Esophagus muscularis mucosa (tissue), 4 donors: ENCODE measurements at places on chromosomes 7 and 10. TPM values are rescaled to one million over a fixed set of nuclear protein-coding genes. Genes with fewer than 3 reads are reported as not detected.

- no peaks in the 10 kb centered on the region for H3K4me1 ChIP-seq
- H3K4me3 ChIP-seq, result no peak overlapping the region
- no peak for DNase-seq
- no peaks in the 10 kb centered on the region for H3K27me3 ChIP-seq
- H3K36me3 ChIP-seq, result no peaks in the 10 kb centered on the region
- no peak overlapping the region for H3K27ac ChIP-seq
These were observed 641.6 kb downstream of the SH2D4B start for GRCh38 chr10:81179324-81179723.

DNA sequence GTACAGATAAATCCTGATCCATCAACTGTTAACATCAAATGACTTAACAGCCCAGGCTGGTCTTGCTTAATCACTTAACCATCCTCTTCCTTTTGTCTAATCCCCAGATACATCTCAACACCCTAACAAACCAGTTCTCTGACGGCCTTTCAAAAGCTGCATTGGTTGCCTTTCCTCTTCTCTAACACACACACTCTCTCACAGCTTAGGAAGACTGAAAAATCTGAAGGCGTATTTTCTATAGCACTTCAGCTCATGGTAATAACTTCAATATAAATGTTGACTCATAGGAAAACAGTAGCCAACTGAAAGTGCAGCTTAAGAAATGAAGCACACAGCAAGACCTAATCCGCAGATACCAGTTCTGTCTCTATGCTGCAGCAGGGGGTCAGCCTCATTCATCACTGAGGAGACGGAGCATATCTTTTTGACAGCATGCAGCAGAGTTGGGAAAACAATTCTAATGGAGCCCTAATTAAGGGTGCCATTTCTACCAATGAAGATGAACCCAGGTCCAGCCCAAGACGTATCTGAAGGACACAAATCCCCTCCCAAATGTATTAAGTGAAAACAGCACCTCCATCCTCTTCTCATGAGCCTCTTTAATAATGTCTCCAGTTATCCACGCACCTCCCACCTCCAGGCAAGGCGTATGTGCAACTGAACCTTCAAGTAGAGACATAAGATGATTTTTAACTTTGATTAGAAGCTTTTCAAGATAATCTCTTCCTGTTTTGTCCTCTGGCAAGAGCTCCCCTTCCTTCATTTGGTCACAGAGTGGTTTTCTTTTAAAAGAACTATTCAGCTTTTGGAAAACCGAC is 211.7 kb upstream of the NFE2L3 start:
- H3K36me3 ChIP-seq, result no peaks in the 10 kb centered on the region
- no peak for DNase-seq
- peaks cover 23% of the 10 kb centered on the region for H3K27me3 ChIP-seq
- no peak overlapping the region for H3K27ac ChIP-seq
- H3K4me1 ChIP-seq, result no peaks in the 10 kb centered on the region

- H3K36me3 ChIP-seq, result no peaks in the 10 kb centered on the region
- H3K4me3 ChIP-seq, result no peak overlapping the region
- no peak overlapping the region for H3K27ac ChIP-seq
- H3K4me1 ChIP-seq, result no peaks in the 10 kb centered on the region
These were observed 34.6 kb downstream of the ANXA8 start for GRCh38 chr10:47449102-47449978.

DNA sequence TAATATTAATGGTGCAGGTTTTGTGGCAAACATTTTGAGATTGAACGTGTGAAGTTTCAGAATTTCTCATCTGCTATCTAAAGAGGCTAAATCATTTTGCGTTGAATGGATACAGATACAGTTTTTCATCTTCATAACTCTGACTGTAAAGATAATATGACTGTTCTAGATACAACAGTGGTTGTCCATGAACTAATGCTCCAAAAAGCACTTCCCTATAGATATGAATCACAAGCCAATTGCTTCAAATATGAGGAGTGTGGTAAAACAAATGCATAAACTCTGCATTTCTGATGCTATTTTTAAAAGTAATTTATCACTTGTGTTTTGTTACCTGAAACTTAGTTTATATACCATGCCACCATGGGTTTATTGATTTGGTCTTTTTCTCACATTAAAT is 750.1 kb downstream of the MAGI2 start:
- H3K4me1 ChIP-seq, result no peaks in the 10 kb centered on the region
- H3K27ac ChIP-seq, result no peak overlapping the region
- H3K4me3 ChIP-seq, result no peak overlapping the region
- no peak for DNase-seq
- H3K36me3 ChIP-seq, result no peaks in the 10 kb centered on the region

DNA sequence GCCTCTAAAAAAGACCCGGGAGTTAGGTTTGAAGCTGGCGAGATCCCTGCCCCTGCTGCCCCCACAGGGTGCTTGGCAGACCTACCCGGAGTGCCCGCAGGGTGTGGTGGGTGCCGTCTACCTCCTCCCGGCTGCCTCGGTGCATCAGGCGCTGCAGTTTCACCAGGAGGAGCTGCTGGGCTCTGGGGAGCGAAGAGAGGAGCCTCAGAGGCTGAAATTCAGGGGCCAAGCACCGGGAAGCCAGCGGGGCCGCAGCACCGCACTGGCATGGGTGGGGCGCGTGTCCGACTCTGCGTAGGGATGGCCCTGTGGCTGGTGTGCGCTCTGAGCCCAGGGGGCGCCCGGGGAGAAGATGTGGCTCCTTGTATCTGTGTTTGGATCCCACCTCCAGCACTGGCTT is 74.3 kb upstream of the GNA12 start:
- no peaks in the 10 kb centered on the region for H3K36me3 ChIP-seq
- no peak for DNase-seq
- no peak overlapping the region for H3K4me3 ChIP-seq
- no peaks in the 10 kb centered on the region for H3K27me3 ChIP-seq

DNA sequence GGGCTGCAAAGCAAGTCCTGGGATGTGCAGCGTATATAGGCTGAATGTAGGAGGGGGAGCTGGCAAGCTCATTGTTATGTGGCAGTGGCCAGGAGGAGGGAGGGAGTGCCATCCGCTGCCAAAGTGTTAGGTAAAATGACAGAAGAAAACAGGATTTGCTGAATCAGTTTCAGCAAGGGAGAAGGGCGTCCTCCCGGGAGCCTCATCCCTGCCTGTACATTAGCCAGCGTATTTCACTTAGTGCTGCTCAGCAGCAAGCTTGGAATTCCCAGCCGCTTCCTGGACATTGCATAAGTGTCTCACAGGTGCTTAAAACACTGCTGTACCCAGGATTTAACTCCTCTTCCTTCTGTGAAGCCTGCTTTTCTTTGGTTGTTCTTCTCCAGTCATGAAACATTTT is 2.5 kb downstream of the NIPSNAP2 start:
- peaks cover 34% of the 10 kb centered on the region for H3K36me3 ChIP-seq
- no peak overlapping the region for H3K4me3 ChIP-seq
- no peak for DNase-seq
- H3K4me1 ChIP-seq, result peaks cover 63% of the 10 kb centered on the region
- no peaks in the 10 kb centered on the region for H3K27me3 ChIP-seq
- H3K27ac ChIP-seq, result peak overlapping the region; percentile 95

- H3K4me3 ChIP-seq, result no peak overlapping the region
- H3K27me3 ChIP-seq, result no peaks in the 10 kb centered on the region
- DNase-seq, result no peak
- no peaks in the 10 kb centered on the region for H3K4me1 ChIP-seq
- no peak overlapping the region for H3K27ac ChIP-seq
- H3K36me3 ChIP-seq, result no peaks in the 10 kb centered on the region
These were observed 128.9 kb downstream of the ZNF365 start for GRCh38 chr10:62502995-62503613.

- H3K4me3 ChIP-seq, result no peak overlapping the region
- peak; percentile 92 for DNase-seq
- H3K27ac ChIP-seq, result peak overlapping the region; percentile 3
- H3K4me1 ChIP-seq, result peaks cover 15% of the 10 kb centered on the region
These were observed 872.4 kb downstream of the LRMDA start for GRCh38 chr10:76303682-76304316.

DNA sequence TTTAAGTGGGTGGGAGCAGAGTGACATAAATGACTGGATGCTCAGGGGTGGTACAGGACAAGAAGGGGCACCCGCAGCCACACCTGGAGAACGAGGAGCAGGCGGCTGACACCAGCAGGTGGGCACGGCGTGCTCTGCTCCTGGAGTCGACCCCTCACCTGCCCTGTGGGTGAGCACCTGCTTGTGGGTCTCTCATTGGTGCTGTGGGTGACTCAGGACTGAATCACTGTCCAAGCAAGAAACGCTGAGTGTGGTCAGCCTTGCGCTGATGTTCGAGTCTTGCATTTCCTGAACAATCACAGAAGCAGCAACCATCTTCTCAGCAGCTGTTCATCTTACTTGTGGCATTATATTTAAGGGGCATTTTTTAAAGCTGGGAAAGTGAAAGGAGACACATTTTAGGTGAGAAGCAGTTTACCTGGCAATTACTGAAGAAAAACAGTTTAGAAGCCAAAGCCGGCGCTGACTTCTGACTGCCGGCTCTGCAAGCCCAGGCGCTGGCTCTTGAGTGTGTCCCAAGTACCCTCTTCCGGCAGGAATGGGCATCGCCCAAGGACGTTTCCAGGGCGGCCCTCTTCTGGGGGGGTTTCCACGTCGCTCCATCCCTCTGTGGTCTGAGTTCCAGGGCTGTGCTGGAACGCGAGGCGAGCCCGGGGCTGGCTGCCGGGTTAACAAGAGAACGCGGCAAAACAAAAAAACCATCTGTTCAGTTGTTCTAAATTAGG is 145.2 kb upstream of the PFKP start:
- H3K27ac ChIP-seq, result no peak overlapping the region
- H3K36me3 ChIP-seq, result no peaks in the 10 kb centered on the region
- H3K4me1 ChIP-seq, result no peaks in the 10 kb centered on the region
- H3K27me3 ChIP-seq, result no peaks in the 10 kb centered on the region
- H3K4me3 ChIP-seq, result no peak overlapping the region

DNA sequence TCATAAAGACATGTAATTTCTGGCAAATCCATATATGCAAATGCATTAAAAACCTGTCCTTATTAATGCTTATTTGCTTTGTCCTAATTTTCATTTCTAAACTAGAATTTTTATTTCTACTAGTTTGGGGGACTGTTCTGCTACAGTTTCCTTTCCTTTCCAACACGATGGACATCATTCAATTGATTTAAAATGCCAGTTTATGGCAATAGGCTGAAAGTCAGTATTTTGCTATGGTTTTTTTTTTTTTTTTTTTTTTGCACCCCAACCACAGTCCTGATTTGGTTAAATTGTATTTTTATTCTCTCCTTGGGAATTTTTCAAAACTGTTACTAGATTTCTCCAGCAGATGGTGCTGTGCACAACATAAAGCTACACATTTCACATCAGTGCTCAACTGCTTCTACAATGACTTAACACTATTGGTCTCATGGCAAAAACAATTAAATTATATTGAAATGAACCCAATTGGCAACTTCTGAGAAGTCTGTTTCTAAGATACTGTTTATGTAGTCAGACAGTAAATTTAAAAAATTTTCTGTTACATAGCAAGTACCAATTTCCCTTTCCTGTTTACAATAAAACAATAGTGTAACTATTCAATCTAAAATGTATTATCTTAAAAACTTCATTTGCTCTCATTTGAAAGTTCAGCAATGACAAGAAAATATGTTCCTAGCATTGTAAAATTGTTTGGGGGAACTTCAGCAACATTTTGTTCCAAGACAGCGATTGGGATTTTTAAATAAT is 193.8 kb upstream of the CCDC6 start:
- DNase-seq, result no peak
- H3K27ac ChIP-seq, result no peak overlapping the region
- H3K4me3 ChIP-seq, result no peak overlapping the region
- H3K27me3 ChIP-seq, result no peaks in the 10 kb centered on the region

GRCh38 chr10:14374745-14375445 is 44.2 kb upstream of the FRMD4A start:
- H3K36me3 ChIP-seq, result no peaks in the 10 kb centered on the region
- no peak for DNase-seq
- no peak overlapping the region for H3K4me3 ChIP-seq
- no peaks in the 10 kb centered on the region for H3K4me1 ChIP-seq
- no peak overlapping the region for H3K27ac ChIP-seq
- no peaks in the 10 kb centered on the region for H3K27me3 ChIP-seq

GRCh38 chr7:158369290-158369689 is 218.3 kb downstream of the PTPRN2 start:
- no peak overlapping the region for H3K27ac ChIP-seq
- DNase-seq, result no peak
- H3K36me3 ChIP-seq, result no peaks in the 10 kb centered on the region

DNA sequence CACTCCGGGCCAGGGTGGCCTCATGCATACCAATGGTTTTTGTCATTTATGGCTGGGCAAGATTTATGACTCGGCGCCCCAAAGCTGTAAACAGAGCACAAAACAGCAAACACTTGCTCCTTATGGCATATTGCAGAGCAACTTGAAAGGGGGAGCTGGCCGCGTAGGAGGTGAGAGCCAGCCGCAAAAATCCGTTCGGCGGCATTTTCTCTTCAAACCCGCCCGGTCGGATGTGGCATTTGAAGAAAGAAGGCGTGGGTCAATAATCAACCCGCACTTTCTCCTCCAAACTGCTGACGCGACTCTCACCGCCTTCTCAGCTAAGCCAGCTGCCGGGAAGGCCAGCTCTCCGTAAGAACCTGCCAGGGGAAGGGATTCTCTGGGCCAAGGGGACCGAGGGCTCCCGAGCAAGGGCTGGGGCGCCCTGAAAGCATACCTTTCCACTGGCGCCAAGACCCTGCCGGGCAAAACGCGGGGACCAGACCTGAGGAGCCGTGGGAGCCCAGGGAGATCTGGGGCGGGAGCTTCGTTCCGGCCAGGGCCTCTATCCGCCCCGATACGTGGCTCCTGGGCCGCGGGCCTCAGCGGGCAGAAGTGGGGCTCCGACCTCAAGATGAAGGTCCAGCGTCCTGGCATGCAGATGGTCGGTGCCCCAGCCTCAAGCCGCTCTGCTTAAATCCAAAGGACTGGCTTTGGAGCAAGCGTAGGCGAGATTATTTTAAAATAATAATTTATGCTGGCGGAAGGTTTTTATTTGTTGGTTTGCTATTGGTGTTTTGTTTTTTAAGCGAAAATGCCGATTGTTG is 12.9 kb upstream of the HOXA2 start:
- H3K4me3 ChIP-seq, result peak overlapping the region; percentile 88
- no peaks in the 10 kb centered on the region for H3K36me3 ChIP-seq
- DNase-seq, result no peak
- no peaks in the 10 kb centered on the region for H3K27me3 ChIP-seq
- H3K27ac ChIP-seq, result peak overlapping the region; percentile 96

GRCh38 chr10:28676326-28676967 is 874 bp upstream of the BAMBI start:
- peak overlapping the region; percentile 77 for H3K4me3 ChIP-seq
- H3K27ac ChIP-seq, result no peak overlapping the region
- DNase-seq, result no peak
- no peaks in the 10 kb centered on the region for H3K27me3 ChIP-seq
- peaks cover 34% of the 10 kb centered on the region for H3K4me1 ChIP-seq

- H3K27me3 ChIP-seq, result no peaks in the 10 kb centered on the region
- no peaks in the 10 kb centered on the region for H3K36me3 ChIP-seq
- DNase-seq, result no peak
- H3K27ac ChIP-seq, result no peak overlapping the region
- no peaks in the 10 kb centered on the region for H3K4me1 ChIP-seq
These were observed 29.2 kb downstream of the CHRM2 start for GRCh38 chr7:136897676-136898075.

GRCh38 chr10:22823109-22823508 is 104.7 kb upstream of the ARMC3 start:
- no peak overlapping the region for H3K27ac ChIP-seq
- H3K4me3 ChIP-seq, result no peak overlapping the region
- no peaks in the 10 kb centered on the region for H3K27me3 ChIP-seq
- no peaks in the 10 kb centered on the region for H3K36me3 ChIP-seq

The DYDC2 gene
- total RNA-seq, result not detected

The PDK4 gene
- 275 TPM for total RNA-seq

The GIMAP7 gene
- total RNA-seq, result 22.0 TPM

The TMEM225B gene
- not detected for total RNA-seq

The SCD gene
- 9.1 TPM for total RNA-seq

The DUS4L gene
- total RNA-seq, result 7.5 TPM

The AKR1C2 gene
- total RNA-seq, result 7.9 TPM

The SRRM3 gene
- total RNA-seq, result 2.2 TPM

The TRPV5 gene
- 0.17 TPM for total RNA-seq
